ENCODE measurements at places on chromosomes 4 and X. TPM values are rescaled to one million over a fixed set of nuclear protein-coding genes. Genes with fewer than 3 reads are reported as not detected.

- DNase-seq, result no peak
These were observed 76.7 kb upstream of the HS3ST1 start for GRCh38 chr4:11505221-11505971.

- no peak for DNase-seq
These were observed 109.1 kb upstream of the VMA21 start for GRCh38 chrX:151287954-151288353.

Gene RTL9
- polyA plus RNA-seq, result 0.18 TPM

Gene ATP1B4
- not detected for polyA plus RNA-seq

DNA sequence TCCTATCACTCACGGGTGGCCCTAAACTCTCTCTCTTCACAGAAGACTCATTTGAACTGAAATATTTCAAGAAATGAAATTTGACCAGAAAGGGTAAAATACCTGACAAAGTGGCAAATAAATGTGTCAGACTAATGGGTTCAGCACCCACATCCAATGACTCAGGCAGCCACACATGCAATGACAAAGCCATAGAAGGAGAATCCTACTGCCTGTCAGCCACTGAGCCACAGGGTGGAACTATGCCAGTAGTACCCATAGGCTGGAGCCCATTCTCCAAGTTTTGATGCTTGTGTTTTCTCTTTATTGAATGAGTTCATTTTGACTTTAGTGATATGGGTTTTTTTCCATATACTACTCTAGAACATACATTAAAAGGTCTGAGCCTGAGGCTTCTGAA, 179.0 kb downstream of the BEND2 start:
- no peak for DNase-seq

Gene TMPRSS11F
- not detected for polyA plus RNA-seq

Gene HSD17B13
- 0.23 TPM for polyA plus RNA-seq

DNA sequence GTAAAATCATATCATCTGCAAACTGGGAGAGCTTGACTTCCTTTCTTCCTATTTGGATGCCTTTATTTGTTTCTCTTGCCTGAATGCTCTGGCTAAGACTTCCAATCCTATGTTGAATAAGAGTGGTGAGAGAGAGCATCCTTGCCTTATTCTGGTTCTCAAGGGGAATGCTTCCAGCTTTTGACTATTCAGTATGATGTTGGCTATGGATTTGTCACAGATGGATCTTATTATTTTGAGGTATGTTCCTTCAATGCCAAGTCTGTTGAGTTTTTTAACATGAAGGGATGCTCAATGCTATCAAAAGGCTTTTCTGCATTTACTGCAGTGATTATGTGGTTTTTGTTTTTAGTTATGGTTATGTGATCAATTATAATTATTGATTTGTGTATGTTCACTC, 2144.6 kb upstream of the TENM3 start:
- DNase-seq, result no peak

DNA sequence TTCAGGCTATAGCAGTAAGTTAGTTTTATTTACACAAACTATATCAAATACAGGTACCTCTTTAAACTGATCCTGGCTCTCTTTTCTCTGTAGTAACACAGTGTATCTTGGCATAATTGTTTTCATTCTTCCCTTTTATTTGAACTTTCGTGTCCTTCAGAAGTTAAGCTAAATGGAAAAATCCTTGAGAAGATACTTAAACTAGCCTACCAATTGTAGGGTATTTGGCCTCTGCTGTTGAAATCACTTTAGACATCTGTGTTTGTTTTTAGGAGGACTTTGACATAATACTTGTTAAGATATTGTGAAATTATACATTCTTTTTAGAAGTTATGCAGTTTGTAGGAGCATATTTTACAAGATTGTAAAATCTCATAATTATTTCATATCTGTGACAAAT, 90.3 kb upstream of the GK2 start:
- DNase-seq, result no peak

Gene HELT
- polyA plus RNA-seq, result not detected

Gene RIBC1
- 5.0 TPM for polyA plus RNA-seq

- no peak for DNase-seq
These were observed 23.7 kb upstream of the UBA1 start for GRCh38 chrX:47169726-47170515.

- DNase-seq, result no peak
These were observed 15.2 kb downstream of the FHDC1 start for GRCh38 chr4:152951348-152951747.

DNA sequence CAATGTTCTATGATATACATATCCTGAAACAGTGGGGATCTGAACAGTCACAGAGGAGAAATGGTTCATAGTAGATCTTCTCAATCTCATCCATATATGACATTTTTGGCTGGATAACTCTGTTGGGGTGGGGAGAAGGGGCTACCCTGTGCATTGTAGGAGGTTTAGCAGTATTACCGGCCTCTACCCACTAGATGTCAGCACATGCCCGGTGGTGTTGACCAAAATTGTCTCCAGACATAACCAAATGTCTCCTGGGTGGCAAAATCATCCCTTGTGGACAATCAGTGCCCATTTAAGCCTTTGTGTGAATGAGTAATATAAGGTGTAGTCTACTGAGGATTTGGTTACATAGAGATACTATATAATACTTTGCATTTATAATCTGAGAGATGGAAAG, 89.9 kb downstream of the PLS3 start:
- no peak for DNase-seq

DNA sequence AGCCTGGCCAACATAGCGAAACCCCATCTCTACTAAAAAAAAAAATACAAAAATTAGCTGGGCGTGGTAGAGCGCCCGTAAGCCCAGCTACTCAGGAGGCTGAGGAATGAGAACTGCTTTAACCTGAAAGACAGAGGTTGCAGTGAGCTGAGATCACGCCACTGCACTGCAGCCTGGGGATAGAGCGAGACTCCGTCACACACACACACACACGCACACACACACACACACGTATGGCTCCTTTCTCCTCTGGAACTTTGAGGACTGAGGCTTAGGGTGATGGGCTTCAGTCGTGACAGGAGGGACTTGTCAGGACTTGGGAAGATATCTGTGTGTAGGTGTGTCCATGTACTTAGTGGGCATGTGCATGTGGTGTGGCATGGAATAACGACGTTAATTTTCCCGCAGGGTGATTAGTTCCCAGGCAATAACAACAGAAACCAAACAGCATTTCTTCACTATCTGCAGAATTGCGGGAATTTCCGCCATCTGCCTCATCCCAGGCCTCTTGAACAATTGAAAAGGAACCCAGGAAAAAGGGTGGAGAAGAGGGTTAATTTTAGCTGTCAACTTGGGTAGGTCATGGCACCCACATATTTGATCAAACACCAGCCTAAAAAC, 47.7 kb downstream of the RWDD4 start:
- no peak for DNase-seq
